GF-D8 (cell line): ENCODE measurements at places on chromosomes 12 and 14.

DNA sequence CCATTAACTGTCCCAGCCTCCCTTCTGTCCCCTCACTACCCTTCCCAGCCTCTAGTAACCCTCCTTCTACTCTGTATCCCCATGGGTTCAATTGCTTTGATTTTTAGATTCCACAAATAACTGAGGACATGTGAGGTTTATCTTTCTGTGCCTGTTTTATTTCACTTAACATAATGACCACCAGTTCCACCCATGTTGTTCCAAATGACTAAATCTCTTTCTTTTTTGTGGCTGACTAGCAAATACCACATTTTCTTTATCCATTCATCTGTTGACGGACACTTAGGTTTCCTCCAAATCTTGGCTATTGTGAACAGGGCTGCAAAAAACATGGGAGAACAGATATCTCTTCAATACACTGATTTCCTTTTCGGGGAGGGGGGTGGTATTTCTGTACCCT is 65.7 kb downstream of the PRKD1 start:
- DNase-seq = no peak

- DNase-seq = no peak
Measured at GRCh38 chr12:41205070-41205709, 17.1 kb downstream of the PDZRN4 start.

GRCh38 chr14:61593330-61593729 is 102.0 kb upstream of the HIF1A start:
- DNase-seq = no peak

GRCh38 chr12:50174971-50175715 is 8.0 kb upstream of the CERS5 start:
- peak; percentile 13 for DNase-seq

GRCh38 chr14:91256661-91257060 is 12.2 kb upstream of the GPR68 start:
- no peak for DNase-seq

GRCh38 chr14:47392326-47392725 is 283.1 kb downstream of the MDGA2 start:
- no peak for DNase-seq

DNA sequence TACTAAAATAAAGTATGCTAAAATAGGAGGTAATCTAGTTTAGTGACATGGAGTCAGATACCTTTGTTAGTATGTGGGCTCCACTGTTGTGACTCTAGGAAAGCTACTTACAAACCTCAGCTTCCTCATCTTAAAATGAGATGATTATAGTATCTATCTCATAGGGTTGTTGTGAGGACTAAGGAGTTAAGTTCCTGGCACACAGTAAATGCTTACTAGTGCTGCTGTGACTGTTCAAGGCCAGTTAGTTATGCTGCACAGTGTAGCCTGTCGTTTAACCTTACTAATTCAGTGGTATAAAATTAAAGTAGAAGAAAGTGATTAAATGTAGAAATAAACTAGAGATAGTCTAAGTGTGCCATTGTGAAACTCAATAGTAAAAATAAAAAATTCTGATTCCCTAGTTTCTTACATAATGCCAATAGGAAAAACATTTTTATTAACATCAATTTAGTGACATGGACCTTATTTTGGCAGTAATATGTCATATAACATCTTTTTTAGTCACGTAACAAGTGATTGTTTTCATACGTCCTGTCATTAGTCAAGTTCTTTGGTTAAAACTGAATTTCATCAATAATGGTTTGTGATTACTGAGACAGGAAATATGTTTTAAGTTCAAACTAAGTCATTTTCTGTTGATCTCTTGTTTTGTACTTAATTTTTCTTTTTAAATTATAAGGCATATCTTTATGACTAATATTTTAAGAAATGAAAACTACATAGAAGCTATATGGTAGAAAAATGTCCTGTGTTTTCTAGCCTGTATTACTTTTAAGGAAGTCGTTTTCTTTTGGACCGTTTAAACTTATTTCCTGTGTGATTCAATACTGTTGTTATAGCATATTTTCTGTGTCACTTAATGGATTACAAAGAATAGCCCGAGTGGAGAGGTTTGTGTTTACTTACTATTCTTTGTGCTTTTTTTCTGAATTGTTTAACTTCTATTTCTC is 74.0 kb downstream of the PCNX1 start:
- peak; percentile 22 for DNase-seq

DNA sequence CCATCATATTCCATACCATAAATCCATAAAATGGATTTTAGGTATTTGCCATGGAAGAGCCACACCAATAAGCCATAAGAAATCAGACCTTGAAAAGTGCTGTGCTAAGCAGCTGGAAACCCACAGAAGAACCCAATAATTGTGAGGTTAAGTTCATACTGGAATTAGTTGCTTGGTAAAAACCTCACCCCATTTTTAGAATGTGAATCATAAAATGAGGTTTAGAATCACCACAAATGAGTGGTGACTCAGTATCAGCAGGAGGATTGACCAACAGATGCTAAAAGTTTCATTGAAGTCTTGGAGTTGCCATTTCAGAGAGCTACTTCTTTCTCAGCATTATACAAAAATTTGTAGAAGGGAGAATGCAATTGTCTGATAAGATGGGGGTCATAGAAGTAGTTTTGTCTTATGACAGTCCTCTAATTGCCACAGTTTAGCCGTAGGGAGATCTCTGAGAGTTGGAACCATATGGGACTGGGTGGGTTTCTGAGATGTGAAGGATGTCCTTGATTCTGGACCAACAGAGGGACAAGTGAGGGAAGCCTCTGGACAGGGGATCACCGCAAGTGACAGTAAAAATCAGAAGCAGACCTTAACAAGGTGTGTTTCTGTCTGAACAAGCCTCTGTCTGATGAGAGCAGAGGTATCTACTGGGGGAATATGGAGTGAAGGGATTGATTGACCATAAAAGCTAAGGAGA is 1.4 kb upstream of the STON2 start:
- no peak for DNase-seq

GRCh38 chr14:92564344-92565039 is 50.9 kb downstream of the RIN3 start:
- no peak for DNase-seq

- DNase-seq = peak; percentile 2
Measured at GRCh38 chr12:16939871-16940306, 333.9 kb upstream of the LMO3 start.

DNA sequence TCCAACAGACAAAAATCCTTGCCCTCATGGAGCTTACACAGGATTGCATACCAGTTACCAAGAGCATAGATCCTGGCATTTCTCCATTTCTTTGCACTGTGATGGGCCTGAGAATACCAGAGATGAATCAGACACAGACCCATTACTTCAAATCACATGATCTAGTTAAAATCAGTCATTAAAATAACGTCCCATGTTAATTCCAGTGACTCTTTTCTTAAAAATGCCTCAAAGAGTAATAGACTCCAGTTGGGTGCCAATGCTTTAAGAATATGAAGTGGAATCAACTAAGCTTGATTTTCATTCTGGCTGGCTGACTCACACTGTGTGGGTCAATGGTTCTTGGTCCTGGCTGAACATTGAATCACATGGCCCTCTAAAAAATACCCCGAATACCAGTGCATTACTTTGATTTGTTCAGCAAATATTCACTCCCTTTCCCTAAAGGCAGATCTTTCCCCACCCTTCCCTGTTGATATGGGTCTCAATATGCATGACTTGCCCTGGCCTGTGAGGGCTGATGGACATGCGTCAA is 11.0 kb downstream of the ASB2 start:
- DNase-seq = no peak

DNA sequence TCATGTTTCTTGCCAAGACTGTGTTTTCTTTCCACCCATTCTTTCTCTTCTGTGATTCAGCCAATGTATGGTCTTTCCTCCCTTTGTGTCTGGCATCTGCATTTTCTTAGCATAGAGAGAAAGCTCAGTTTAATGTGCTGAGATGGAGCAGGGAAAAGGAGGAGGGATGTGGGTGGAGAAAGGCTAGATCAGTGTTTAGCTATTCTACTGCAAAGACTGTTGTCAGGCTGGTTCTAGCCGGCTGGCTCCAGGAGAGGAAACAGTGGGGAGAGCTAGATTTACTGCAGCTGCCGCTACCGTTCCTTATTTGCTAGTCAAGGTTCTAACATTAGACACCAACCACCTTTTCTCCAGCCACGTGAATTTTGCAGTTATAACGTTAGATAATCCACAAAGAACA is 5.2 kb upstream of the RIMKLB start:
- DNase-seq = no peak

DNA sequence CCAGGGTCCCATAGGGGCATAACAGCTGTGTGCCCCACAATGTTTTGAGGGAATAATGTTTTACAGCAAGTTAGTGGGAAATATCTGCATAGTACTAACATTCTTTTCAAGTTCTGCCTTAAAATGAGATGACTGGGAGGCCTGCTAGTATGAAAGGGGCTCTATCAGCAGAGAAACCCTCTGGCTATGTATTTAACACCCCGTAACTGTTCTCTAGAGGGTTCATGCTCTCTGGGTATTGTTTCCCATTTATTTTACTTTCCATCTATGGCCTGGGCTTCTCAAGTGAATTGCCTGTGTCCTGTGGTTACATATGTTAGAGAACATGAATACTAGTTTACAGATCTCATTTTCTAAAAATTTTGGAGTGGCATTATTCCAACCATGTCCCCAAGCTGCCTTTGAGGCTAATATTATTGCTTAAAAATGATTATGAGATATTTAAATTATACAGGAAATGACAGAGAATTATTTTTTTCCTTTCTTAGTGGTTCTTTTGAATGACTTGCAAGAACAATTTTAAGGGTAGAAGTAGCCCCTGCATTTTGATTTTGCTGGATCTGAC is 37.5 kb downstream of the GNG2 start:
- DNase-seq = no peak
